ENCODE measurements at places on chromosomes 16 and 17.

DNA sequence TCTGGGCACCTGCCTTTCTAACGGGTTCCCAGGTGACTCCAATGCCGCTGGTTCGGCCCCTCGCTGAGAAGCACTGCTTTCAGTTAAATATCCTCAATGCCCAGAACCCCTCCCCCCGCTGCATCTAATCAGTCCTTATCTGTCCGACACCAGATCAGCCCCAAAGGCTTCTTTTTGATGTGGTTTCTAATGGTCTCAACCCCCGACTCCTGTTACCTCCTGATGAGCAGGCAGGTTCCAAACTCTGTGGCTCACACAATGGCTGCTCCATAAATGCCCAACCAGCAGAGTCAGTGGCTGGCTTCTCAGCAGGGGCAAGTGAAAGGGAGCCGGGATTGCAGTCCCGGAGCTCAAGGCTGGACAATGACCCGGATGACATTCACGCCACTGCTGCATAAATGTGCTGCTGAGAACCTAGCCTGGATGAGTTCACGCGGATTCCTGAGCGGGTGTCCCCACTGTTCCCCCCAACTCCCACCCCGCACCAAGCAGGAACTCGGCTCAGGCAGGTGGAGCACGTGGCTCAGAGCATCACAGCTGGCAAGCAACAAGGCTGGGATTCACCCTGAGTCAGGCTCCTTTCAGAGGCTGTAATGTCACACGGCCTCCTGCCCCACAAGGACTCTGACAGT lies 1.0 kb upstream of the SLC38A8 start:
- no peak for DNase-seq

- DNase-seq: no peak
Measured at GRCh38 chr17:9211133-9211765, 189.9 kb downstream of the NTN1 start.

- no peak for DNase-seq
Measured at GRCh38 chr17:63066158-63066813, 100.3 kb downstream of the TANC2 start.

GRCh38 chr16:50889746-50890145 lies 147.9 kb downstream of the CYLD start:
- no peak for DNase-seq
